Inflammatory macrophage treated with lipopolysaccharide for 4 hours (primary cell): ENCODE measurements at places on chromosomes 12 and 14.

- no peak for DNase-seq
Observed at GRCh38 chr14:65789363-65789762, 376.8 kb downstream of the FUT8 start.

- DNase-seq, result no peak
Observed at GRCh38 chr12:131915823-131916222, 13.3 kb upstream of the PUS1 start.

GRCh38 chr12:103673487-103673886 is 86.4 kb downstream of the STAB2 start:
- DNase-seq, result no peak

DNA sequence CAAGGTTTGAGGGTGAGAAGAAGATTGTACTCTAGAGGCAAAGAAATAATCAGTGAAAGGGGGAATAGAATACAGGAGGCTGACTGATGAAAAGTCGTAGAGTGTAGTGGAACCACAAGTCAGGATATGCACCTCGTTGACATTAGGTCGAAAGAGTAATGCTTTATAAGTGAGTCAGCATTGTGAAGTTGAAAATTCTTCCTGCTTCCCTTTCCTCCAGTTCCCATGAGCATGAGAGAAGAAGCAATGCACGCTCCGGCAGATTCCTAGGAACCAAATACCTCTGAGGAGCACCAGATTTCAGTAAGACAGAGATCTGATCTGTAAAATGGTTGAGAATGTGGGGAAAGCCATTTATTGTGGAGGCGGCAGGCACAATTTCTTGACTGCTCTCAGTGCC is 16.5 kb downstream of the CCER1 start:
- no peak for DNase-seq

DNA sequence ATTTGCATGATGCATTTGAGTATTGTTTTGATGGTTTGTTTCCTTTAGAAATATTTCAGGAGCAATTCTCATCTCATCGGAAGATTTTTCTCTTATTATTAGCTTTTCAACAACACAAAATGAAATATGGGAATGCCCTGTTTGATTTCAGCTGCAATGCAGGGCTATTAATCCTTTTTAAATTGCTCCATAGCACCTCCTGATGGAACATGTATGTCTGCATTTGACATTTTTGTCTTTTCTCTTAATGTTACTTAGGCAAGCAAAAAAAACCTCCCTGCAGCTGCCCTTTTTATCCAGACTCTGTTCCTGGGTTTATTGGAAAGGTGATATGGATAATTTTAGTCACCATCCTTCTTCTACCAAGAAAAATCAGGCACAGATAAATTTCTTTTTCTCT is 895.8 kb downstream of the RPS29 start:
- DNase-seq, result no peak

- DNase-seq, result no peak
Observed at GRCh38 chr12:122849352-122850047, 14.2 kb downstream of the HIP1R start.

DNA sequence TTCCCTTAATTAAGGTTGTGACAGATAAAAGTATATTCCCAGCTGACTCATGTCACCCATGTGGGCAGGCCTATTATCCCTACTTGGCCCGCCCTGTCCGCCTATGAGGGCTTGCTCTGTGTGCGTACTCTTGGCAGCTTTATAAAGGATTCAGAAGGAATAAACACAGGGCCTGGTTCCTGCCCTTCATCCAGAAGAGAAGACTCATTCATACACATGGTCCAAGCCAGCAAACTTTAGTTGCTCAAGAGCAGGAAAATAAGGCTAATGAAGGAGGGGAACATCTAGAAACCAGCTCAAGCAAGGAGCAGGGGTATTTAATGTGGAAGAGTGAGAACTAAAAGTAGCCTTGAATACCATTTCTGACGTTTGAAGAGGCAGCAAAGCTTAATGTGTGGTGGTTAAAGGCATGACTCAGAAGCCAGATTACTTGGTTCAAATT is 141.9 kb downstream of the CRADD start:
- no peak for DNase-seq

- no peak for DNase-seq
Observed at GRCh38 chr12:95474660-95474958, 657 bp downstream of the METAP2 start.

GRCh38 chr12:33703221-33703620 is 263.6 kb upstream of the SYT10 start:
- no peak for DNase-seq

DNA sequence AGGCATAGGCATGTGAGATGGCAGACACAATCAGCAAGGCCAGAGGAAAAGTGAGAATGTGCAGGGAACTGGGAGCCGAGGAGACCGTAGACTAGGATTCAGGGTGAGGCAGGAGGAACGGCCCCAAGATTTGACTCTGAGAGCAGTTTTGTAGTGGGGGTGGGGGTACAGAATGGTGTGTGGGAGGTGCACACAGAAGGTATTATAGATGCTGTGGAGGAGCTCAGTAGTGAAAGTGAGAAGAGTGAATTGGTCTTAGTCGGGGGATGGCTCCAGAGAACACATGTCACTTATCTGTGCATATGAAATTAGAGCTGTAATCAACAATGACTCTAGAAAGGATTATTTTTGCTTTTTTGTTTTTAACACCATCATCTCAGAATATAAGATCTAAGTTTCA is 11.9 kb downstream of the ZNF664 start:
- DNase-seq, result no peak

DNA sequence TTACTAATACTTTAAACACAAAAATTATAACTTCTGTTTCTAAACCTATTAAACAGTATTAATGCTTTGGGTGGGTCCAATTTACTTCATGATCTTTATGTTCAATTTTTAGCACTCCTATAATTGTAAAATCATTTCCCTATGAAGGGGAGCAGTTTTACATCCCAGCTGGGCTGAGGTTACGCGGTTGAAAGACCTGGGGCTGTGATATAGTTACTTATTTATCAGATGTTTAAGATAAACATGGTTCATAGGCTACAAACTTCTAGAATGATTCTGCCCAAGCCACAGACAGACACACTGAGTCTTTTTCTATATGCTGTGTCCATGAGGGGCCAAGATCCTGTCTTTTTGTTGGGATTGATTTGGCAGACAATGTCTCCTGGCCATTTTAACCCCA is 44.4 kb downstream of the DYRK2 start:
- DNase-seq, result no peak

DNA sequence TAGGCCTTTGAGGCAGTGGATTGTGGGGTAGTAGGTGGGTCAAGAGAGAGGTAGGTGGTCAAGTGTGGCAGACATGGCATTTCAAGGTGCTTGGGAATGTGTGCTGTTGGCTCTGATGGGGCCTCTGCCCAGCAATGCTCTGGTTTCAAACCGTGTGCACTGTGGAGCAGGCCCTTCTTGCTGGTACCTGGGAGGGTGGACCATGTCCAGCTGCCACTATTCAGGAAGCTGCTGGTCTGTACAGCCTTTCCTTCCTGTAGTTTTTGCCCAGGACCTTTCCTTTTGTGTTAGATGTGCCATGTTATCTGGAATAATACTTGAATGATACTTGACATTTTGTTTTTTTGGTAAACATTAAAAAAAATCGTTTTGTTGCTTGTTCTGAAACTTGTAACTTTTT is 14.8 kb downstream of the RIMKLB start:
- DNase-seq, result no peak

DNA sequence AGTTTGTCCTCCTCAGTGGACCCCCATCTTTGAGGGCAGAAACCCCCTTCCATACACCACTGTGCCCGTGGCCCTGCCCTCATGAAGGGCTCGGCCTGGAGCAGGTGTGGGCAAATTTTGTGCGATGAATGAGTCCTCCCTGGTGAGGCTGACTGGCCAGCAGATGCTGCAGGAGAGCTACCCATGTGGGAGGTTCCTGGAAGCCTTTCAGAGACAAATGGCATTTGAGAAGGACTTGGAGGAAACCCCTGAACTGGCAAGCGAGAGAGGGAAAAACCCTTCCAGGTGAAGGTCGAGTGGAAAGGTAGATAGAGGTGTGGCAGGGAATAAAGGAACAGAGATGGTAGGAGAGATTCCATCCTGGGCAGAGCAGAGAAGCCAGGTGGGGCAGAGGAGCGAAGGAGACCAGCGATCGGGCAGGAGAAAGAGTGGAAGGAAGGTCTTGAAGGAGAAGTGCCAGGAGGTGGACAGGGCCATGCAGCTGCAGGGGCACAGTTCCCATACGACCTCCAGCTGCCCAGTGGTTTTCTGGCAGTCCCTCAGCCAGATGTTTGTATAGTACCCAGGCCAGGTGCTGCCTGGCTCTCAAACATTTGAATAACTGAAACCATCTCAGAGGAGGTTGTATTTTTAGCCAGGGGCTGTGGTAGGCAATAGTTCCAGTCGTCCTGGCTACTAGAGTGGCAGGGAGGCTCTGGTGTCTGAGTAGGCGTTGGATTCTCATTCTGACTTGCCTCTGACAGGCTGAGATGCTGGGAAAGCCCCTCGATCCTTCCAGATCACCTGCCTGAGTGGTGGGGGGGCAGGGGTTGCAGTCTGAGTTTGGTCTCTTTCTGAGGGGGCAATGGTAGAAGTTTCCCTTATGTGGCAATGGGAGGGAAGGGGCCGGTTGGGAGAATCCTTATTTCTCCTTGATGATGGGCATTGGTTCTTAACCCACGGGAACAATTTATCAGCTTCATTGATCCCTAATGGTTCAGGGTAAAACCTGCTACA is 40.1 kb downstream of the FBXL14 start:
- DNase-seq, result no peak

DNA sequence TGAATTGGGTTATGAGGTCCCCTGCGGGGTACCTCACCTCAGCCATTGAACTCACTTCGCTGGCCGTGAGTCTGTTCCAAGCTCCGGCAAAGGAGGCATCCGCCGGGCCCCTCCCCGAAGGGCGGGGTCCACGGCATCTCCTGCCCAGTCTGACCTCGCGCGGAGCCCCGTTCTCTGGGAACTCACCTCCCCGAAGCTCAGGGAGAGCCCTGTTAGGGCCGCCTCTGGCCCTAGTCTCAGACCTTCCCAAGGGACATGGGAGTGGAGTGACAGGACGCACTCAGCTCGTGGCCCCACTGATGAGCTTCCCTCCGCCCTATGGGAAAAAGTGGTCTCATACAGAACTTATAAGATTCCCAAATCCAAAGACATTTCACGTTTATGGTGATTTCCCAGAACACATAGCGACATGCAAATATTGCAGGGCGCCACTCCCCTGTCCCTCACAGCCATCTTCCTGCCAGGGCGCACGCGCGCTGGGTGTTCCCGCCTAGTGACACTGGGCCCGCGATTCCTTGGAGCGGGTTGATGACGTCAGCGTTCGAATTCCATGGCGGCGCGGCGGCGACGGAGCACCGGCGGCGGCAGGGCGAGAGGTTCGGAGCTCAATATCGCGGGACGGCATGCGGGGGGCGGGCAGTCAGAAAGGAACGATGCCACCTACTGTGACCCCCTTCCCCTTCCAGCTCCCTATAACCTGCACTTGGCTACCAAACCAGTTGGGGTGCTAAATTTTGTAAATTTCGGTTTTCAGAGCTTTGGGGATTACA is at the start of gene PARP2:
Gene PARP2, plus strand, starts transcription at position 544 of the 770 bp plus-strand sequence. Its CDS starts 7 bp downstream, at position 551.
- DNase-seq, result peak; percentile 99
